ENCODE measurements at places on chromosomes 6 and 20.

GRCh38 chr20:43017241-43018030, 172.3 kb downstream of the PTPRT start:
- DNase-seq = no peak

DNA sequence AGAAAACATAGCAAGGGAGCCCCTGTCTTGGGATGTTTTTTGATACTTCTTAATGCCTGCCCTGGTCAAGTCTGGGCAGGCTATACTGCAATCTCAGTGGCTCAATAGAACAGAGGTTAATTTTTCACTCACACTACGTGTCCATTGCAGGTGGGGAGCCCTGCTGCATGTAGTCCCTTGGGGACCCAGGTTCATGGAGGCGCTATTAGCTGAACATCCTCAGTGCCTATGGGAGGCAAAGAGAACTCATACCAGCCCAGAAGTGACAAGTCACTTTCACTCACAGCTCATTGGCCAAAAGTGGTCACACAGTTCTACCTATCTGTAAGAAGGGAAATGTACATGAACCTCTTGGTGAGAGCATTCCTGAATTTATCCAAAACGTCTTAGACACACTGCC, 23.2 kb downstream of the CGA start:
- DNase-seq = no peak

- no peak for DNase-seq
These were observed 306.5 kb upstream of the RUNX2 start for GRCh38 chr6:45021676-45022075.

GRCh38 chr6:107563694-107564588, 74.0 kb downstream of the SOBP start:
- no peak for DNase-seq

DNA sequence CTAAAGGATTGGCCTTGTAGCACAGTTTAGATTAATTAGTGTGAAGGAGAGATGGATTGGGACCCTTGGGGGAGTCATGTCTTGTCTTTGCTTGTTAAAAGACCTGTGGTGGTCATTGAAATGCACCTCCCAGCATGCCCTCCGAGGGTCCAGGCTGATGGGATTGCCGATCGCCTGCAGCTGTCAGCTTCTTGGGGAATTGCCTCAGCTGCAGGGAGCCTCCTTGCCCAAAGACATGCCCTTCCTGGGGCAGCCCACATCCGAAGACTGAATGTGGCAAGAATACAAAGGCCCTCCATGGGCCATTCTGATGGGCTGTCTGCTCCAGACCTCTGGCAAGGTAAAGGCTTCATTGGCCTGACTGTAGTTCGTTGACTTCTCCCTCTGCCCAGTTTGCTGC, 150.7 kb downstream of the FARS2 start:
- DNase-seq = no peak

- DNase-seq = no peak
These were observed 16.6 kb downstream of the TENT5A start for GRCh38 chr6:81735756-81736380.

- DNase-seq = no peak
These were observed 29.0 kb downstream of the PTPRA start for GRCh38 chr20:2902291-2902690.

GRCh38 chr6:151585741-151586140, 91.9 kb downstream of the CCDC170 start:
- no peak for DNase-seq

GRCh38 chr20:45282700-45283550, 23.7 kb upstream of the RBPJL start:
- DNase-seq = no peak

- DNase-seq = no peak
These were observed 9.4 kb upstream of the PHF20 start for GRCh38 chr20:35762461-35762860.

DNA sequence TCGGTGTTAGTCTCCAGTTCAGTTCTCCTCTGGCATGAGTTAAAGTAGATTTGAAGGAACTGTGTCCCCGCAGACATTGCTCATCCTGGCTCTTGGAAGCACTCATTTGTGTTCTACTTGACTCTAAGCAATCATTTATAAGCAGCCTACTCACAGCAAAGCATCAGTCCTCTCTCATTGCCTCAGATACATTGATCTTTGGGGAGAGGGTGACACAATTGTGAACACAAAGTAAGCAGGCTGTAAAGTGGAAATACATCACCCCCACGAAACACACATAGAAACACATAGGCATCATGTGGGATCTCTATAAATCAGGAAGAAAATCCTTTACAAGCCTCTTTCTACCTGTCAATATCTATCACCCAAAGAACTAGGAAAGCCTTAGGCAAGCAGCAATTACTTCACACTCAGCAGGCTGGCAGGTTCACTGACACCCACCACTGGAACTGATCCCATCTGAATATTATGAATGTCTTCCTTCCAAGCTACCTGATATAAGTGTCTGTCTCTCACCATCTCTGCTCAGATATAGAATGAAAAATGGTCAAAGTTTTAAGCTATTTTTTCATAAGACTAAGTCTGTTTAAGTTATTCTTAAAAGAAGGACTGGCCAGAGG, 675.8 kb downstream of the HACE1 start:
- no peak for DNase-seq

DNA sequence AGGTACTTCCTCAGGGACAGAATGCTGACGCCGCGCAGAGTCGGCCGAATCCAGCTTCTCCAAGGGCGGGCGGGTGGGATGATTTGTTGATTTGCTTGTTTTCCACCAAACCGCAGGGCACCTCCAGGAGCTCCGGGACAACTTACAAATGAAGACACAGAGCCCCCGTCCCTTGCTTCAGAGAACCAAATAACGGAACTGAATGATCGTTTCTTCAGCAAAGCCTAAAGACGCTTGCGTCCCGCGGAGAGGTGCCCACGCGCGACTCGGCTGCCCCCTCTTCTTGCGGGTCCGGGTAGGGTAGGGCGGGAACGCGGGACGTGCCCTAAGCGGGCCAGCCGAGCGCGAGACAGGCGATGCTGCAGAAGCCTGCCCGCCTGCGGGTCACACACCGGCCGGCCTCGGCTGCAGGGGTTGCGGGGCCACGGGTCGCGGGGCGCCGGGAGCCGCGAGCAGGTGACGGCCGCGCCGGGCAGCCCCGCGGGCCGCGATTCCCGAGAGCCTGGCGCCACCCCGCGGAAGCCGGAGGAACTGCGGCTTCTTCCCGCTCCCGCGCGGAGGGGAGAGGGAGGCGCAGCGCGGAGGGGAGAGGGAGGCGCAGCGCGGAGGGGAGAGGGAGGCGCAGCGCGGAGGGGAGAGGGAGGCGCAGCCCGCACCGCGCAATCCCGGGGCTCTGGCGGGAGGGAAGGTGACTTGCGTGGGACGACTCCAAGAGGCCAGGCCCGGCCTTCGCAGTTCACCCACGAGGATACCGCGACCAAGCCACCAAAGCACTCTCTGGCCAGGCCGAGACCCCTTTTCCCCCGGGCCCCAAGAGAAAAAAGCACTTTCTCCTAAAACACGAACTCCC, 7.7 kb upstream of the FOXF2 start:
- DNase-seq = peak; percentile 56

DNA sequence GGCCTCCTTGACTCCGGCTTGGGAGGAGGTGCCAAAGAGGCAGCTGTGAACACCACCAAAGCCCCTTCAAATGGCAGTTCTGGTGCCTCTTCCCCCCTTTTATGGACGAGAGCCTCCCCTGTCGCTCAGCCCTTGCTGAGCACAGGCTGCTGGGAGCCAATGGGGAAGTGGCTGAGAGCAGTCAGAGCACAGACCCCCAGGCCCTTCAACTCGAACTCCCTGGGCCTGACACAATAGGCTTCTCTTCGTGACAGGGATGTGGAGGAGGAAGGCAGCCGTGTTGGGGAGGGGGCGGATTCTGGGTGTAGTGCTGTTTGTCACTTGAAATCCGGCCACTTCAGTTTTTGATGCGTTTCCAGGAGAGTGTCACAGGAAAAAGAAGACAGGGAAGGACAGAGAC, at the start of gene PDYN:
Gene PDYN, minus strand, starts transcription at position 73 of the 400 bp plus-strand sequence. CDS start 10,974 bp downstream, outside the sequence.
- DNase-seq = no peak

DNA sequence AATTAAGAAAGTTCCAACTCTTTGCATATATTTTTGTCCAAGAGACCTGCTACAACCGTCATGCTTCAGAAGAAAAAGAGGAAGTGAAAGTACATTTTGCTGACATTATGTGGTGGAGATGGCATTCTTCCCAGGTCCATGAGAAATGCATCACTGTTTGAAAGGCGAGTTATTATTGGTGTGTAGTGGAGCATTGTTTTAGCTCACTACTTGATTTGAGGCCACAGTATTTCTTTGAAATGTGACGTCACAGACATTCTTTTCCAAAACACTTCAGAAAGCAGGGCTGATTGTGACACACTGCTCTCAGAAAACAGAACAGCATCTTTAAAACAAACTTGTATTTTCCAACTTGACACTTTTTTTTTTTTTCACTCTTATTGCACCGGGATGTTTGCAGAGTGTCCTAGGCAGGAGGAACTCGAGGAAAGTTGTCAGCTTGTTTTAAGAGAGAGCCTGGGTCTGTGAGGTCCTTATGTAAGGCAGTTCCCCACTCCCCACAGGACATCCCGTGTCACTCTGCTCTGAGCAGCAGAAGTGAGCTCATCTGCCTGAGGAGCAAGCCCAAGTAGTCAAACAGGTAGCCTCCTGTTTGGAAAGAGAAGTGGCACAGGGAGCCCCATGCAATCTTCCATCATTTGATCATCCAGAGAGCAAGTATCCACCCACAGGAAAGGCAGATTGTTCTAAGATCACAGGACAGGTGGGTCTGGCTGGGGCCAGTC, 1.1 kb downstream of the SPTLC3 start:
- DNase-seq = no peak

GRCh38 chr6:26064619-26065257, 22.5 kb upstream of the HFE start:
- DNase-seq = peak; percentile 56

GRCh38 chr20:25270829-25271251, 23.0 kb downstream of the PYGB start:
- DNase-seq = no peak

GRCh38 chr6:108778421-108779186, 69.6 kb upstream of the ARMC2 start:
- DNase-seq = no peak

DNA sequence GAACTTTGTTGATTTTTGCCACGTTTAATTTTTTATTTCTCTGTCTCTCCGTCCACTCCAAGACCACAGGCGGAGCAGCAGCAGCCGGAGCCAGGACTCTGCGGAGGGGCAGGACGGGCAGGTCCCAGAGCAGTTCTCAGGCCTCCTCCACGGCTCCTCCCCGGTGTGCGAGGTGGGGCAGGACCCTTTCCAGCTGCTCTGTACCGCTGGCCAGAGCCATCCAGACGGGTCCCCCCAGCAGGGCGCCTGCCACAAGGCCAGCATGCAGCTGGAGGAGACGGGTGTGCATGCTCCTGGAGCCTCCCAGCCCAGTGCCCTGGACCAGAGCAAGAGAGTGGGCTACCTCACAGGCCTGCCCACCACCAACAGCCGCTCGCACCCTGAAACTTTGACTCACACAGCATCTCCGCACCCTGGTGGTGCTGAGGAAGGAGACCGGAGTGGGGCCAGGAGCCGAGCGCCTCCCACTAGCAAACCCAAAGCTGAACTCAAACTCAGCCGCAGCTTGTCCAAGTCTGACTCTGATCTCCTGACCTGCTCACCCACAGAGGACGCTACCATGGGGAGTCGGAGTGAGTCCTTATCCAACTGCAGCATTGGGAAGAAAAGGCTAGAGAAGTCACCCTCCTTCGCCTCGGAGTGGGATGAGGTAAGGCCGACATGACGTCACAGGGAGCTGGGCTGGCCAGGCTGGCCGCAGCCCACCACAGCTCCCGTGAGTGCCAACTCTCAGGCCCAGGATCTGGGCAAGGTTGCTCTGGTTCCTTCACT, 123.5 kb downstream of the TCP11 start:
- no peak for DNase-seq

GRCh38 chr6:24429146-24429545, 26.4 kb downstream of the MRS2 start:
- no peak for DNase-seq

DNA sequence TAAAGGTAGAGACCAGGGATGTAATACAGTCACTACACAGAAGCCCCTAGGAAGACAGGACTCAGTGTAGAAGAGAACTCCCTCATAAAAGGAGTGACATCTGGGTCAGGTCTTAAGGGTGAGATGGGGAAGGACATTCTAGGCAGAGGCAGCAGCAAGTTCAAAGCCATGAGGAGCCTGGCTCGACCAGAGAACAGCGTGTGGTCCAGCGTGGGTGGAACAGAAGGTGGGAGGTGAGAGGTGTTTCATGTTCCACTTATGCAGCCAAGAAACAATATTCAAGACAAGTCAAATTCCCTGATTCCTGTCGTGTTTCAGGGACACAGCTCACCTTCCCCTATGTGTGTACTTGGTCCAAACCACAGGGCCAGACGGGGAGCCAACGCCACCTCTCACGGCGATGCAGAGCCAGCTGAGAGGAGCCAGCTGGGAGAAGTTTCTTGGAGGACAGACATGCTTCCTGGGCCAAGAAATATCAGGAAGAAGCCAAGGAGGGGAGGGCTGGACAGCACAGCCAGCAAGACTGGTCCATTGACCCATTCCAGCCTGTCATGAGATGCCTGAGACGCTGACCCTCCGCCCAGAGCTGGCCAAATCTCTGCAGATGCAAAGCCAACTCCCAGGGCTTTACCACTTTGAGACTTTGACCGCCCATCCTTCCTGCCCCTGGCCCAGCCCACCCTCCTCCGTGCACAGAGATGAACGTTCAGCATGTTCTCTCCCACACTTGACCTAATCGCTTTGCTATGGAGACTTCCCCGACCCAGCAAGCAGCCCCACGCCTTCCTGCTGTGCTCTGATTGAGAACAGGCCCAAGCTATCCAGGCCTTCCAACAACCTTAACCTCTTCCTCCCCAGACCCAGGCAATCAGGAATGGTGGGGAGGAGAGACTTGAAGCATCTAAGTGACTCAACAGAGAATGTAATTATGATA, 113.8 kb downstream of the PRND start:
- DNase-seq = no peak

DNA sequence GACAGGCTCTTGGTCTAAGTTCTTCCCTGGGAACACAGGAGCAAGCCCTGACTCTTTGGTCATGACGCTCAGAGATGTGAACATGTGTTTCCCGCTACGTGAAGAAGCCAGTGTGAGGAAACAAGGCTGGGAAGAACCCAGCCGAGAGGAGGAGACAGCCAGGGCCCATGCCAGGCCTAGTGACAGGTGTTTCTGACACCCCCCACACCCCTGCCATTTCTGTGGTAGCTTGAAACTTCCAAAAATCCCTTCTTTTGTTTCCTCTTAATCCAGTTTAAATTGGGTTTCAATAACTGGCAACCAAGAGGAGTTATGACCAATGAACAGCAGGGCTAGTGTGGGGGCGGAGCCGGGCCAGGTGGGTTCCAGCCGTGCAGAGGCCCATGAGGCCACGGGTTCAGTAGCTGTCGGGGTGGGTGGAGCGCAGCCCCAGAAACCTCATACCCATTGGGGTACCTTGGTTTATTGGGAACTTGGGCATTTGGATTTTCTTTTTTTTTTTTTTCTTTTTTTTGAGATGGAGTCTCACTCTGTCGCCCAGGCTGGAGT, 33.5 kb downstream of the WRNIP1 start:
- DNase-seq = no peak

- DNase-seq = no peak
These were observed 9.2 kb downstream of the PEDS1 start for GRCh38 chr20:50144362-50144761.

- DNase-seq = no peak
These were observed 211.1 kb downstream of the GMDS start for GRCh38 chr6:2034256-2034655.

- DNase-seq = no peak
These were observed 8.9 kb downstream of the MYT1 start for GRCh38 chr20:64173116-64173515.

Data from CD4-positive, alpha-beta T cell treated with Interleukin-6 for 4 hours (primary cell).